ENCODE measurements at places on chromosomes 6 and 20. TPM values are rescaled to one million over a fixed set of nuclear protein-coding genes. Genes with fewer than 3 reads are reported as not detected.

Gene PDE7B
- under 0.01 TPM for total RNA-seq

Gene COL20A1
- not detected for total RNA-seq

Gene BANF2
- not detected for total RNA-seq

Gene VSTM2L
- 9.0 TPM for total RNA-seq

Gene FAM184A
- 0.53 TPM for total RNA-seq

Gene ACSS1
- 3.9 TPM for total RNA-seq

Gene EPB41L1
- 2.4 TPM for total RNA-seq

Gene PACSIN1
- not detected for total RNA-seq

Gene BNIP5
- total RNA-seq = not detected

Gene MUC21
- total RNA-seq = not detected

Gene CRYBG1
- total RNA-seq = 64.1 TPM

Gene BACH2
- total RNA-seq = 3.7 TPM

Gene FOXC1
- total RNA-seq = 3.5 TPM

Gene CRISP3
- total RNA-seq = not detected

Gene INSM1
- total RNA-seq = not detected

Gene FRK
- total RNA-seq = 2.3 TPM

Gene SLC52A3
- not detected for total RNA-seq

Gene MICB
- total RNA-seq = 16.8 TPM

Gene ASIP
- total RNA-seq = not detected

Gene PCED1A
- total RNA-seq = 14.3 TPM

Gene OPN5
- total RNA-seq = not detected

Gene KCNK16
- not detected for total RNA-seq

Gene RNF39
- total RNA-seq = 7.2 TPM

Gene RTF2
- 56.2 TPM for total RNA-seq

Gene IYD
- total RNA-seq = not detected

Gene SAMD5
- 1.8 TPM for total RNA-seq

Gene MOXD1
- 3.4 TPM for total RNA-seq

Gene LGSN
- not detected for total RNA-seq

Gene LPA
- not detected for total RNA-seq

Gene TAAR6
- total RNA-seq = not detected

Gene GPSM3
- total RNA-seq = 13.3 TPM

All from hair follicular keratinocyte (primary cell).